CD4-positive, alpha-beta T cell treated with Interleukin-1 beta for 1 hour (primary cell): ENCODE measurements at places on chromosomes 3 and 15.
A peak's percentile ranks its signal among the peaks of the same experiment; 100 is the strongest.

DNA sequence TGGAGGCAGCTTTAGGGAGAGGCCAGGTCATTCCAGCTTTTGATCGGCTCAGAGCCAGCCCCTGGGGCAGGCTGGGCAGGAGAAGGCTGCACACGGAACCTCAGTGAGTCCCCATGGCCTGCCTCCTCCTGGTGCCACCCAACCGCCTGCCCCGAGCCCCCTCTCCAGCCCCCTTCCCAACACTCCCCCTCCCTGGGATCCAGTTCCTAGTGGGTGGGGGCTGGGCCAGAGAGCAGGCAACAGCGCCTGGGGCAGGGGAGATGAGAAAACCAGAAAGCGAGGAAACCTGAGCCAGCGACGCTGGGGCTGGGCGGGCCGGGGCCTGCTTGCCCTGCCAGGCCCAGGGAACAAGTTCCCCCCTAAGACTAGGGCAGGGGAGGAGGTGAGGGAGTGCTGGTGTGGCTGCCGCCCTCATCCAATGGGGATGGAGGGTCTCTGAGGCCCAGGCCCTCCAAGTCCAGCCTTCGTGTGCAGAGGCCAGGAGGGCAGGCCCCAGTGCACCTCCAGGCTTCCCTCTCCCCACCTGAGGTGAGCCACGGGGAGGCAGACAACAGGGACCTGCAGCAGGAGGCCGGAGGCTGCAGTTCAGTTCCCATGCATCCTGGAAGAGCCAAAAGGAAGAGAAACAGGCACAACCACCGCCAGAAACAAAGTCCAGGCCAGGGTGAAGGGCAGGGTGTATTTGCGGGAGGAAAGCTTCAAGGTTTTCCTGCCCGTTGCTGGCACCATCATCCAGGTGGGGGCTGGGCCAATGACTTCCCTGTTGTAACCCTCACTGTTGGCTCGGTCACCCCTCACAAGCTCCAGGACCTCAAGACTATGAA lies 4.0 kb upstream of the SEMA3F start:
- DNase-seq: no peak

GRCh38 chr3:178703268-178703975 lies 167.2 kb downstream of the KCNMB2 start:
- no peak for DNase-seq

DNA sequence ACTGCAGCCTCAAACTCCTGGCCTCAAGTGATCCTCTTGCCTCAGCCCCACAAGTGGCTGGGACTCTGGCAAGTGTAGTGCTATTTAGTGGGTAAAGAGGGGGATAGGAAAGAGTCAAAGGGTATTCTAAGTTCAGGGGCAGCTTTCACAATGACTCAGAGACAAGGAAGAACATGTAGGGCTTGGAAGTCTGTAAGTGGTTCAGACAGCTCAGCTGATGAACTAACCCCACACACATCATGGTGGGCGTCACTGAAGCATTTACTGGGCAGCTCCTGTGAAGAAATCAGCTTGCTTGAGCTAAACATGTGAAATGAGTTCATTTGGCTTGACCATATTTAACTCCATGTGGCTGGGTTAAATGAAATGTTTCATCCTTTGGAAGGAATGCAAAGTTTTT lies 34.6 kb upstream of the THSD4 start:
- no peak for DNase-seq

- no peak for DNase-seq
Measured at GRCh38 chr15:61687651-61688050, 372.6 kb downstream of the VPS13C start.

DNA sequence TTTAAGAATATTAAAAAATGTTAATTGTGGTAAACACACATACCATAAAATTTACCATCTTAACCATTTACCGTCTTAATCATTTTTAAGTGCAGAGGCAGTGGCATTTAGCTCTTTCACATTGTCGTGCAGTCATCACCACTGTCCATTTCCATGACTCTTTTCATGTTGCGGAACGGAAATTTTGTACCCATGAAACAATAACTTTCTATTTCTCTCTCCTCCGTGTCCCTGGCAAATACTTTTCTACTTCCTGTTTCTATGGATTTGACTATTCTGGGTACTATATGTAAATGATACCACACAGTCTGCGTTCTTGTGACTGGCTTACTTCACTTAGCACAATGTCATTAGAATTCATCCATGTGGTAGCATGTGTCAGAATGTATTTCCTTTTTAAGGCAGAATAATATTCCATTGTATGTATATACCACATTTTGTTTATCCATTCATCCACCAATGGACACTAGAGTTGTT lies 27.9 kb downstream of the AKAP13 start:
- peak; percentile 41 for DNase-seq

- DNase-seq: no peak
Measured at GRCh38 chr3:120780977-120781376, 38.4 kb downstream of the GTF2E1 start.

GRCh38 chr15:69225355-69226022 lies 65.1 kb downstream of the GLCE start:
- DNase-seq: no peak

- DNase-seq: no peak
Measured at GRCh38 chr15:83692746-83693581, 39.0 kb downstream of the ADAMTSL3 start.

DNA sequence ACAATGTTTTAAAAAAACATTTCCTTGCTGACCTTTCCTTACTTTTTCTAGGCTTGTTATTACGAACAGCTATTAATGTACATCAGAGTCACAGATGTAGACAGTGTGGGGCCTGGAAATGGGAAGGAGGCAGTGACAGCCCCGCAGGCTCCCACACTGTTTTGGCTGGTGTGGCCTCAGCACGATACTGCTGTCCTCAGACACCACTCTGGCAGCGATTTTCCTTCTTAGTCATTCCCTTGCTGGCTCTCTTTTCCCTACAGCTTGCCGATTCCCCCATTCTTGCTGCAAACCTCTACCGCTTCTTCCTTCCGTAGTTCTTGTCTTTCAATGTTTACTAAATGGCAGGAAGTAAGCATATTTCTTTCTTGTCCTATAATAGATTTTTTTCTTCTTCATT lies 113.1 kb downstream of the ABI3BP start:
- no peak for DNase-seq

DNA sequence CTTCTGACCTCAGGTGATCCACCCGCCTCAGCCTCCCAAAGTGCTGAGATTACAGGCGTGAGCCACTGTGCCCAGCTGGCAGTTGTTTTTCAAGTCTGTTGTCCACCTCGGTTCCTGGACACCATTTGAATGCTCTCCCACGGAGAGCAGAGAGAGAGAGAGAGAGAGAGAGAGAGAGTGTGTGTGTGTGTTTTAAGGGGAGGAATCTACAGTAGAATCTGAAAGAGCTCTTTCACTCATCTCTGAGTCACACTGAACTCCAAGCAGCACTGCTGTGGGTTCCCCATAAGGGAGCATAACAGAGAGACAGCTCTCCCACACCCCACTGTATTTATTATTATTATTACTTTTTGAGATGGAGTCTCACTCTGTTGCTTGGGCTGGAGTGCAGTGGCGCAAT lies 156.6 kb downstream of the RPLP1 start:
- DNase-seq: peak; percentile 14

DNA sequence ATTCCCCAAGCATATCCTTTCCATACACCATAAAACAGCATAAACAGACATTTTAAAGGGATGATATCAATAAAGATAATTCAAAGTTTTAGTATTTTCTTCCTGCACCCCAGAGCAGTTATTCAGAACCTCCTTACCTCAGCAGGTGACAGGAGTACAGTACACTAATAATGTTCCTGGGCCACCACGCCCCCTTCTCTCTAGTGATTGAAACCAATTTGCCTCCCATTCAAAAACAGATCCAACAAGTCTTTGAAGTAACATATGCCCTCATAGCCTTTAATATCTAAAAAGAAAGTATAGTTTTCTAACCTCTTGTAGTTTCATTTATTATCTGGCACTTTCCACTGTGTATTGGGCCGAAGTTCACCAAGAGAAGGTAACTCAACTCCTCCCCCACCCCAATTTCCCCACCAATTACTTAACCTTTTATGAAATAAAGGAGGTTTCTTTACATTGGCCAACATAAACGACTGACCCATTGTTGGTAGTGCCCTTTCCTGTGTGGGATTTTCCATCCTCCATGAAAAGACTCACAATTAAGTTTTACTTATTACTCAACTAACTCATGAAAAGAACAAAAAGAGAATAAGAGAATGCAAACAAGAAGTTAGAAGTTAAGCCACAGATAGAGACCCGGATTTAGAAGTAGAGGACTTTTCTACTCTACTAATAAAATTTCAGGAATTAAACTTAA lies 5.0 kb upstream of the ATP8B4 start:
- DNase-seq: no peak

DNA sequence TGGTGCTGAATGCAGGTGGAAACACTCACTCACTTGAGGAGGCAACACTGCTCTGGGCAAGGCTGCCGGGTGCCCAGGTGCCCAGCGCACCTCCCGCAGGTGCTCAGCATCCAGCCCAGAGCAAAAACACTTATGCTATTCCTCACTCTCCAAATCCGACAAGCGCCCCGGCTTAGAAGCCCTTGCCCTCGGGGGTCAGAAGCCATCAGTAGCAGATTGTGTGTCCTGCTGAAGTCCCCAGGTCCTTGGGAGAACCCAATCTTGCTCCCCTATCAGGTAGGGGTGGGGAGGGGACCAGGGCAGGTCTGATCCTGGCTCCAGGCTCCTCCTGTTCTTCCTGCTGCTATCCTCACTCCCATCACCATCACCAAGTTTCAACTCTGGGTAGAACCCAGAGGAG lies 46.7 kb downstream of the TLE3 start:
- DNase-seq: no peak

DNA sequence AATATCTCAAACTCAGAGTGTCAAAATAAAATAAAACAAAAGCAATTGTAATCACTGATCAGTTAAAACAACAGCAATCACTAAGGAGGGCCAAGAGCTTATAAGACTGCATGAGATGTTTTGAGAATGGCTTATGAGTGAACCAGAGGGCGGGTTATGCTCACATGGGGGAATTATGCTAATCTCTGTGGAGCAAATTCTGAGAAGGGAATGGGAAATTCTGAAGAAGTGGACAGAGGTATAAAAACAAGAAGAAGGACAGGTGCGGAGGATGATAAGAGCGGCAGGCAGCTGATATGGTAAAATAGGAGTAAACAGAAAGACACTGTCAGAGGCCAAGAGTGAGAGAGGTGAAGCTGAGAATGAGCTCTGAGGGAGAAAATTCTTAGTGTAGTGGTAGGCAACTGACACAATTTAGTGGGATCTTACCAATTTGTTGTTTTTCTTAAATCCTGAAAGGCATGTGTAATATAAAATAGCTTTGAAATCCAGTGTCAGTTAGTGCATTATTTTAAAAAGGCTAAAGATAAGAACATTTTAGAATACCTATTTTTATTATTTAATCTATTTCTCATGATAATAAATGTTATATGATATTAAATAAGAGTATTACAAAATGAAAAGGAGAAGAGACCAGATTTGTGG lies 133.8 kb downstream of the SPATA16 start:
- no peak for DNase-seq

DNA sequence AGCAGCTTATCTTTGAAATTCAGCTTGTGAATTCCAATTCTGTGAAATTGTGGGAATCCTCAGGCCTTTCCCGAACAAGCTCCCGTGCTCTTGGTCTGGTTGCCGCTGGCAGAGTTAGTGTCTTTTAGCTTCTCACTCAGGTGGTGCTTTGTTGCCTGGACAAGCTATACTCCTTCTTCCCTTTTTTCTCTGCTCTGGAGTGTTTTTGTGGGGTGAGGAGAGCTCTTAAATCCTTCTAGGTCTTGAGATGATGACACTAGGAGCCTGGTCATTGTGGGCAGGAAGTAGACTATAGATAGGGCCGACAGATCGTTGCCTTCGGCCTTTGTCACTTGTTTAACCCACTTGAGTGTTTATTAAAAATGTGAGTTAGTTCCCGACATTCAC lies 93.8 kb downstream of the SLCO3A1 start:
- DNase-seq: peak; percentile 22

- no peak for DNase-seq
Measured at GRCh38 chr15:66780172-66780972, 78.3 kb downstream of the SMAD6 start.

- DNase-seq: peak; percentile 6
Measured at GRCh38 chr3:159828542-159828943, 160.1 kb upstream of the IL12A start.

GRCh38 chr3:140572334-140572733 lies 105.5 kb upstream of the TRIM42 start:
- no peak for DNase-seq

DNA sequence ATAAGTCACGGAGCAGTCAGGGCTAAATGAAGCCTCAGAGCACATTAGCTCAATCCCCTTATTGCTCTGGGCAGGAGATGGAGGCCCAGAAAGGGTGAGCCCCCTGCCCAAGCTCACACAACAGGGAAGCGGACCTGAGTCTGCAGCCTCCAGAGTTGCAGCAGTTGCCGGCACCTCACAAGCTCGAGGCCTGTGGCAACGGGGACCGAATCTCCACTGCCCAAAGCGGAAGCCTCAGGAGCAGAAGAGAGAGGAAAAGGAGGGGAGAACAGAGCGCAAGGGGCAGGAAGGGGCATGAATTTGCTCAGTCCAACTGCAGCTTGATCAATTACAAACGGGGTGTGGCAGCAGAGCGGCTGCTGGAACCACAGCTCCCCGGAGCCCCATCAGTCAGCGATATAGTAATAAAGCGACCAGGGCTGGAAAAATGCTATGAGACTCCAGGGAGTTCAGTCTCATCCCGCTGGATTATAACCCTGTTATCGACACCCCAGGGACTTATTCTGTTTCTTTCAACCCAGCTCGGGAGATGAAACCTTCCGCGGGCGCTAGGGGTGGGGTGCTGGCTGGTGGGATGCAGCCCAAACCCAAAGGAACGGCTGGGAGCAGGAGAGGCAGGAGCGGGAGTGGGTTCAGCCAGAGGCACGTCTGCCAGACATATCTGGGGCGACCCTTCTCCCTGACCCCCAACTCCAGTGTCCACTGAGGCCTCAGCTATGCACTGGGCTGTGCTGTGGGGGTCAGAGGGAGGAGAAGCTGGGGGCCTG lies 219.7 kb upstream of the LINGO1 start:
- no peak for DNase-seq

- DNase-seq: no peak
Measured at GRCh38 chr3:126961191-126961790, 21.6 kb upstream of the PLXNA1 start.

DNA sequence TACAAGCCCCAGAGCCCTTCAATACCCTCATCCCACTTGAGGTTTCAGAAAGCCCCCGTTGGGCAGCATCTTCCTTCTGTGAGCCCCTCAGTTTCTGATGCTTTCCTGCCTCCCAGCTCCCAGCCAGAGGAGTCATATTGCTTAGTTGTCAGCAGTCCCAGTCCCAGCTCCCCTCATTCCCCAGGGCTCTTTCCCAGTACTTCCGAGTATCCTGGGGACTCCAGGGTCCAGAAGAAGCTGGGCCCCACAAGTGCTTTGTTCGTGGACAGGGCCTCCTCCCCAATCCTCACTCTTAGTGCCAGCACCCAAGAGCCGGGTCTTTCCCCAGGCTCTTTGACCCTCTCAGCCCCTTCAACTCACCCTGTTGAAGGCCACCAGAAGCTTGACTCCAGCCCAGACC lies 43.9 kb downstream of the CDAN1 start:
- DNase-seq: no peak

- DNase-seq: no peak
Measured at GRCh38 chr3:80682235-80682634, 914.4 kb upstream of the ROBO1 start.

DNA sequence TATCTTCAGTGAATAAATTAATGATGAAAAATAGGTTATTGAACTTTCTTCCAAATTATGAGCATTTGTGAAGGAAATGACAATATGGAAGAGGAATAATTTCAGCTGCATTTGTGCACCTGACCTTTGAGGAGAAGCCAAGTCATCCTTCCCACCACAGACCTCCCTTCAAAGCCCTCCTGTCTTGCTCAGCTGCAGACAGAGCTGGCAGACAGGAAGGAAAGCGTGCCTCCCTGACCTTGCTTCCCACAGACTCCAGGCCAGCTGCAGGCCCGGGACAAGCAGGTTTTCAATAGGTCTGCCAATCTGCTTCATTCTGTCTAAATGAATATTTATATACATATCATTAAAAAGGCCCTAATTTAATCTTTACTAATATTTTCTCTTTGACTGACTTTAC lies 152.9 kb upstream of the RBMS3 start:
- no peak for DNase-seq
